Naive B cell (primary cell): ENCODE measurements at places on chromosomes 12 and 14. TPM values are rescaled to one million over a fixed set of nuclear protein-coding genes. Genes with fewer than 3 reads are reported as not detected.

DNA sequence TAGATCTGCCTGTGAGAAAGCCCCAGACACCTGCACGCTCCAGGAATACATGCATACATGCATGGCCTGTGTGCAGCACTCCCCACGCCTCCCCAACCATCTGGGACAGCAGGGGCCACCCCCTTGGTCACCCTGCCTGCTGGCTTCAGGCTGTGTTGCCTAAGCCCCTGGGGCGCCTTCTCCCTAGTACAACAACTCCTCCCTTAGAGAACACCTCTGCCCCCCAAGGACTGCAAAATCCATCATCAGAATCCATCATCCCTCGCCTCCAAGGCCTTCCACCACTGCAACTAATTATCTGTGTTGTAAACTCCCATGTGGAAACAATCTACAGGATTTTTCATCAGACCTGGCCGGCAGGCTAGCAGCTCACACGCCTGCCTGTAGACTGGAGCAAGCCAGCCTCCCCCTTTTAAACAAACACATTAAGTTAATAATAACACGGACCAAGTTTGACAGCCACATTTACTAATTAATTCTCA is 36.8 kb downstream of the ZFP36L1 start:
- no peak for DNase-seq

DNA sequence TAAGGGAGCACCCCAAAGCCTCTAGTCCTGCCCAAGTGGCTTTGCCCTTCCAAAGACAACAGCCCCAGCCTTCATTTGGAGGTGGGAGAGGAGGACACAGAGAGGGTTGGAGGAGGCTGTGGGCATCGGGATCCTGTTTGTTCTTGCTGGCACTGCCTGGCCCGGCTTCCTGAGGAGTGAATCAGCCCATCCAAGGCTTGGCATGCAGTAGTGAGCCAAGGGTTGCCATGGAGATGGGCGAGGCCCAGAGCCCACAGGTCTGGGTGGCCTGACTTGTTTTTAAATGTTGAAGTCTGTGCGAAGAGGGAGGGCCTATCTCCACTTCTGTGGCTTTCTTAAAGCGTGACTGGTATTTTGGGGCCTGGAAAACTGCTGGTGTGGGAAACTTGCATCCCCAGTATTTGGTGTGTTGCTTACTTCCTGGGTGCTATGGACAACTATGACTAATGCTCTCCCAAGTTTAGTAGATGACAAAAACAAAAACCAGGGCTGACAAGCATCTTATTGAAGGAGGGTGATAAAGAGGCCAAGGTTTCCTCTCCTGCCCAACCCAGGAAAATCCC is 15.8 kb downstream of the CD9 start:
- DNase-seq = no peak

DNA sequence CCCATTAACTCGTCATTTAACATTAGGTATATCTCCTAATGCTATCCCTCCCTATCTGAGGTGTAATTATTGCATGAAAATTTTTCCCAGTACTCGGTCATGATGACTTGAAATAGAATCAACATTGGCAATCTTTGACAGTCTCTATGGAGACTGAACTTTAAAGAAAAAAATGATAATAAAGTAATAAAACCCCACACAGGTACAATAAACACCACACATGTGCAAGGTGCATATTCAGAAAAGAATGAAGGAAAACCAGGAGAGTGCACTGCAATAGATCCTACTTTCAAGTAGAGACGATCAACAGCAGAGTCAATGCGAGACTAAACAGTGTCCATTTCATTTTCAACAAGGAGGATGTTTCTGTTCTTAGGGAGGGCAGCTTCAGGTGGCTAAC is 1253.8 kb upstream of the TMEM132C start:
- no peak for DNase-seq

DNA sequence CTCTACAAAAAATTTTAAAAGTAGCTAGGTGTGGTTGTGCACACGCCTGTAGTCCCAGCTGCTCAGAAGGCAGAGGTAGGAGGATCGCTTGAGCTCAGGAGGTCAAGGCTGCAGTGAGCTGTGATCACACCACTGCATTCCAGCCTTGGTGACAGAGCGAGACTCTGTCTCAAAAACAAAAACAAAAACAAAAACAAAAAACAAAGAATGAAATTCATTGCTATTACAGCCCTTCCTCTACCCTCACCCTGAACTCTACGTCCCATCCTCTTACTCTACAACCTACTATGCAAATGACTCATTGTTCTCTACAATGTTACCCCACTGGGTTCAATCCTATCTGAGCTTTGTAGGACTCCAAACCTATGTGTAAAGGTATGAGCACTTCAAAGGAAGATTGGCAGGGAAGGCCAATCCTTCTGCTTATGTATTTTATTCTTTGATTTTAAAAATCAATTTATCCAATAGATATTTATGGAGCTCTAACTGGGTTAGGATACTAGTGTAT is 39.3 kb downstream of the NINJ2 start:
- DNase-seq = no peak

- no peak for DNase-seq
These were observed 34.7 kb downstream of the KCNA5 start for GRCh38 chr12:5078423-5078822.

DNA sequence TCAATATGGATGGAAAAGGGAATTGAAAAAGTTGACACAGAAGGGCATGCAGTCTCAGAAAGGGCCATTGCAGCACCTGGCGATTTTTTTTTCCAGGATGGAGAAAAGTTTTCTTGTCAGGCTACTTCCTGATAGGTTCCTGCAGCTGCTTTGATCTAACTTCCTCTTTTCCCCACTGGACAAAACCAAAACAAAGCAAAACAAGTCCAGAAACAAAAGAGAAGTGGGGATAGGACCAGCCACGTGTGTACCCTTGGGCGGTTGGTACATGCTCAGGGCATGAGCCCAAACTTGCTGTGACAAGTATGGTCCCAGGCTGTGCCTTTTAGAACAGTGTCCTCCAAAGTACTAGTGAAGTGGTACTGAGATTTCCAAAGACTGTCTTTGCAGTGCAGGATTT is 89.8 kb downstream of the CHST11 start:
- DNase-seq = no peak

DNA sequence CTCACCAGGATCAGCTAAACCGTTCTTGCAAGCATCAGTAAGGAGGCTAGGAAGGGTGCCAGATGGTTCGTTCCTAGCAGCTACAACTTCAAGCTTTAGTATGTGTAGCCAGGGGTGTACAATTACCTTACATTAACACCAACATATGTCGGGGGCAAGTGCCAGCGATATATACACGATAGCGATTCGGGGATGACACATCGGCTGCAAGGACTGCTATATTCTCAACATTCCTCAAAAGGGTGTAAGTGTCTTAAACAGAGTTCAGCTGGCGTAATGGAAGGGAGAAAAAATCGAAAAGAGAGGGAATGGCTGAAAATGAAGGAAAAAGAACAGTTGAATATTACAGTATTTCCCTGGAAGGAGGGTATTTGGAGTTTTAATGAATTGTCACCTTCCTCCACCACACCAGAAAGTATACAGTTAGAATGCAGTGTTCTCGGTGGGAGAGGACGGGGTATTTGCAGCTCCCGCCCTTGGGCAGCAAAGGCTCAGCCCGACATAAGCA is 545 bp downstream of the LIMA1 start:
- DNase-seq = no peak

DNA sequence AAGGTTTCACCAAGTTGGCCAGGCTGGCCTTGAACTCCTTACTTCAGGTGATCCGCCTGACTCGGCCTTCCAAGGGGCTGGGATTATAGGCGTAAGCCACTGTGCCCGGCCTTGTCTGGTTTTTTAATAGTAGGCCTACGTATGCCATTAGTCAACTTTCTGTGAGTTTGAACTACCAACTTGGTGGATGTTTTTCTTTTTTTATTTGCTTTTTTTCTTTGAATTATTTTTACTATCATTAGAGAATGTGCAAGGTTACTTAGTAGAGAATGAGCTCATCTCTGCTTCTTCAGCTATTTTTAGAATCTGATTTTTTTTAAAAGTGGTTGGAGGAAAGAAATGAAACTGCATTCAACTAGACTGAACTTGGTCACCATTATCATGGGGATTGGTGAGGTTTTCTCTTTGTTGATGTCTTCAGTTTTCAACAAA is 51.4 kb downstream of the HMGA2 start:
- DNase-seq = no peak

DNA sequence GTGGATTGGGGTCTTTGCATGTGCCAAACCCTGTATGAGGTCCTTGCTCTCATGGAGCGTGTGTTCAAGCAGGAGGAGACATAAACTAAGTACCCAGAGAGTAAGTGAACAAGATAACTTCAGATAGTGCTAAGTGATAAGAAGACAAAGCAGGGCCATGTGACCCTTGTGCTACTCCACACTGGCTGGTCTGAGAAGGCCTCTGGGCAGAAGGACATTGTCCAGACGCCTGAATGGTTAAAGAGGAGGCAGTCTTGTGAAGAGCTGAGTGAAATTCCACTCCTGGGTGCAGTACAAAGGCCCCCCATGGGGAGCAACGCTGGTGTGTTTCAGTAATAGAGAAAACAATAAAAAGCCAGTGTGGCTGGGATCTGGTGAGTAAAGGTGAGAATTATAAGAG is 93.3 kb upstream of the RIC8B start:
- DNase-seq = no peak

DNA sequence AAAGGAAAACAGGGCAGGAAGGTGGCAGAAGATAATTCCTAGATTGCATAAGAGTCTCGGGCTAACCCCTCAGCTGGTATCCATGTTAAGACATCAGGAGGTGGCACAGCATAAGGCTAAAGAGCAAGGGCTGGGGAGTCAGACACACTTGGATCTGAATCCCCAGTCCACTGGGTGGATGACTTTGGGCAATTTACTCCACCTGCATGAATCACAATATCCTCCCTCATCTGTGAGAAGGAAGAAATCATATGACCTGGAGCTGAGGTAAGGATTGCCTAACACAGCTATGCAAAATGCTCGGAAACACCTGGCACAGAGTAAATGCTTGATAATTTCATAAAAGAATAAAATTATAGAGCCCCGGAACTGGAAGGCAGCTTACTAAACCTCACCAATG is 217.9 kb downstream of the PIK3C2G start:
- no peak for DNase-seq

PITPNM2 gene
- 1.1 TPM for polyA plus RNA-seq

ANKRD33 gene
- not detected for polyA plus RNA-seq

RERGL gene
- not detected for polyA plus RNA-seq

KRT6A gene
- polyA plus RNA-seq = not detected

TEAD4 gene
- not detected for polyA plus RNA-seq

CLBA1 gene
- 0.59 TPM for polyA plus RNA-seq

PRH2 gene
- not detected for polyA plus RNA-seq

C12orf50 gene
- not detected for polyA plus RNA-seq

PKP2 gene
- polyA plus RNA-seq = not detected

PPM1A gene
- polyA plus RNA-seq = 17.6 TPM

DTX1 gene
- 8.7 TPM for polyA plus RNA-seq

CELA1 gene
- not detected for polyA plus RNA-seq
